ENCODE measurements at places on chromosomes 6 and 20. TPM values are rescaled to one million over a fixed set of nuclear protein-coding genes. Genes with fewer than 3 reads are reported as not detected.

- DNase-seq = no peak
Measured at GRCh38 chr6:52328303-52328662, 33.7 kb upstream of the PAQR8 start.

DNA sequence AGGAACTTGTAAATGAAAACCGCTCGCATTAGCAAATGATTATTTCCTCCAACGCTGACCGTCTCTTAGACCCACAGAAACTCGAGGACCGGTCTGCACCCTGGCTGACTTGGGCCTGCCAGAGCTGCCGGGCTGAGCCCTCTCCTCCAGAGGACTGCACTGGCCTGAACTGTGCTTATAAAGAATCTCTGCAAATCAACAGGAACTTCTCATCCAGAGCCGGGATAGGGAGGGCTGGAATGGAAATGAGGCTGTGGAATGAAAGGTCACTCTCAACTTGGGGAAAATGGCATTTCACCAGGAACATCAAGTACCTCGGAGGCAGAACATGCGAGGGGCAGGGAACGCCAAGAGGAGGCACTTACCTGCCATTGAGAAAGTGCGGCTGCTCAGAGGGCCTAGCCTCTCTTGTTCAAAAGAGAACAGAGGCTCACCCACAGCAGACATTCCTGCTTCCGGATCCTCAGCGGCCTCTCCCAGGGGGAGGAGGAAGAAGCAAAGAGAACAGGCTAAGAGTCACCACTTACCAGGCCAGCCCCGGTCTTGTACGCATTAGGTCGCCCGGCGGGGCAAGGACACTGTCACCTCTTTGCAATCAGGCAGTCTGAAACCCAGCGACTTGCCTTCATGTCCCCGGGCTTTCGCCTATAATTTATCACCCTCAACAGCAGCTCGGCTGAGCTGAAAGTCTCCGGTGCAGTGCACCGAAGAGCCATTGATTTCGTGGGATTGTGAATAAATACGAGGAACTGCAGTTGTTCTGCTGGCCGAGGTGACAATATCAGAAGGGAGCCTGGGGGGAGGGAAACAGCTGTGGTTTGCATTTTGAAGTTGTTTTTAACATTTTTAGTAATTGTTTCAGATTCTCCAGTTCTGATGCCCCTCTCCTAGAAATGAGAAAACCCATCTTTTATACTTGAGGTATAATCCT lies 37.6 kb downstream of the ZMYND8 start:
- DNase-seq = no peak

- DNase-seq = no peak
Measured at GRCh38 chr20:37636212-37636975, 57.4 kb upstream of the CTNNBL1 start.

- DNase-seq = no peak
Measured at GRCh38 chr20:4322499-4322898, 307.1 kb upstream of the RNF24 start.

The UNC93A gene
- total RNA-seq = not detected

DNA sequence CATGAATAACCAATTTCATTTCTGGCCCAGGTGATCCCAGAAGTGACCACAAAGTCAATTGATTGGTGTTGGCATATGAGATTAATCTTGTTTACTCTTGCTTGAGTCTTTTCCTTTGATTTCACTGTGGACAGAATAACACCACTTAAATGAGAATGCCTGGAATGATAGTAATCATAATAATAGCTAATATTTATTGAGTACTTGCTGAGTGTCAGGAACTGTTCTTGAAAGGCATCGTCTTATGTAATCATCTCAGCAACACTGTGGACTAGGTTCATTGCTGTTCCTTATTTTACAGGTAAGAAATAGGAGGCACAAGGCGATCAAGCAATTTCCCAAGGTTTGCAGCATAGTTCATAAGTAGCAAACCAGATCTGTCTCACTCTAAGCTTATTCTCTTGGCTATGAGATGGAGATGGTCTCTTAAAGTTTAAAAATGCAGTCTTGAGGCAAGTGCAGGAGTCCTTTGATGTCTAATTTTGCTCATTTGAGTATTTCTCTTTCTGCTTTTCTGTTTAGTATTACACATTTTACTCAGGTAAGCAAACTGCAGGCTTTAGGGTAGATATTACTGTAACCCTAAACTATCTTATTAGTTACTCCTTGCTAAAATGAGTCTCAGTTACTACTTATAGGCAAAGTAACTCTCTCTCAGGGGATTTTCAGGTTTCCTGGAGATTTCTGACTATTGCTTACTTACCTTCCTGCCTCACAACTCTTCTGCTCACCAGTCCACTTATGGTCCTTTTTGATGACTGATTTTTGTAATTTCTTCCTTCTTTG lies 6.3 kb downstream of the ADGRG6 start:
- DNase-seq = no peak

Measured in epithelial cell of proximal tubule (primary cell).